CD4-positive, CD25-positive, alpha-beta regulatory T cell (primary cell): ENCODE measurements at places on chromosomes 13 and 19.

GRCh38 chr13:77349365-77349764 is 22.5 kb upstream of the MYCBP2 start:
- no peak for DNase-seq

DNA sequence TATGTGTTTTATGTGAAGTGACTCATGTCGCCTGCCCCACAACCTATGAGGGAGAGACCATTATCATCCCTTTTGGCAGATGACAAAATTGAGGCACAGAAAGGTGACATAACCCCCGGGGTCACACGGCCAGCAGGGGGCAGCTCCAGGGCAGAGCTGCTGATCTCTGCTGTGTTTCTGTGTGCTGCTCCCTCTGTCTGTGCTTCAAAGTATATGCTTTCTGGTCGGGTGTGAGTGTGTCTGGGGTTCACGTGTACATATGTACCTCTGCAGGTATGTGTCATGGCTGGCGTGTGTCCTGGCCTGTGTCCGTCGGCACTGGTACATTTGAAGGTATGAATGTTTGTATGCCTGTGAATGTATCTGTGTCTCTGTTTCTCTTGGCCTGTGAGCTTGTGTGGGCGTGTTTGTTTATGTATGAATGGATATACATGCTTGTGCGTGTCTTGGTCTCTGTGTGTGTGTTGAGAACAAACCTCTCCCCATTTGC is 7.1 kb downstream of the LIPE start:
- DNase-seq = peak; percentile 78

GRCh38 chr19:10104665-10105508 is 1.3 kb upstream of the PPAN start:
- DNase-seq = peak; percentile 96

DNA sequence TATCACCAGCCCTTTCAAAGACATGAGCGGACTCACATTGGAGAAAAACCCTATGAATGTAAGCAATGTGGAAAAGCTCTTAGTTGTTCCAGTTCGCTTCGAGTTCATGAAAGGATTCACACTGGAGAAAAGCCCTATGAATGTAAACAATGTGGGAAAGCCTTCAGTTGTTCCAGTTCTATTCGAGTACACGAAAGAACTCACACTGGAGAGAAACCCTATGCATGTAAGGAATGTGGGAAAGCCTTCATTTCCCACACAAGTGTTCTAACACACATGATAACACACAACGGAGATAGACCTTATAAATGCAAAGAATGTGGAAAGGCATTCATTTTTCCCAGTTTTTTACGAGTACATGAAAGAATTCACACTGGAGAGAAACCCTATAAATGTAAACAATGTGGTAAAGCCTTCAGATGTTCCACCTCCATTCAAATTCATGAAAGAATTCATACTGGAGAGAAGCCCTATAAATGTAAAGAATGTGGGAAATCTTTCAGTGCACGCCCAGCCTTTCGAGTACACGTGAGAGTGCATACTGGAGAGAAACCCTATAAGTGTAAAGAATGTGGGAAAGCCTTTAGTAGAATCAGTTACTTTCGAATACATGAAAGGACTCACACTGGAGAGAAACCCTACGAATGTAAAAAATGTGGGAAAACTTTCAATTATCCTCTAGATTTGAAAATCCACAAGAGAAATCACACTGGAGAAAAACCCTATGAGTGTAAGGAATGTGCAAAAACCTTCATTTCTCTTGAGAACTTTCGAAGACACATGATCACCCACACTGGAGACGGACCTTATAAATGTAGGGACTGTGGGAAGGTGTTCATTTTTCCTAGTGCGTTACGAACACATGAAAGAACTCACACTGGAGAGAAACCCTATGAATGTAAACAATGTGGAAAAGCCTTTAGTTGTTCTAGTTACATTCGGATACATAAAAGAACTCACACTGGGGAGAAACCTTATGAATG is 17.6 kb downstream of the ZNF791 start:
- DNase-seq = no peak

DNA sequence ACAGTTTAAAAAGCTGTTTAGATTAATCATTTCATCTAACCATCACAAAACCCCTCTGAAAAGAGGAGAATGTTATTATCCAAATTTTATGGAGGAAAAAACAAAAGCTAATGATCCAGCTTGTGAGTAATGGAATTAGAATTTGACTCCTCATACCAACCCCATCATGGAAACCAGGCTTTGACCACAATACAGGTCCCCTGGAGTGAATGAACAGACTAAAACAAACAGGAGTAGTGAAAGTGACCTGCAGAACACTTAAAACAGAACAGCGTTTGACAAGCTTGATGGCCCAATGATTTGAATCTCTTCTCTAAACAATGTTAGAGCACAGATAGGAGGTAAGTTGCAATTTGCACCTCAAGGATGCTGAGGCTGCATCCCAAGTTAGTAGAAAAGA is 230.0 kb downstream of the DCT start:
- no peak for DNase-seq

GRCh38 chr13:29324601-29325000 is 270.9 kb downstream of the SLC7A1 start:
- DNase-seq = no peak

DNA sequence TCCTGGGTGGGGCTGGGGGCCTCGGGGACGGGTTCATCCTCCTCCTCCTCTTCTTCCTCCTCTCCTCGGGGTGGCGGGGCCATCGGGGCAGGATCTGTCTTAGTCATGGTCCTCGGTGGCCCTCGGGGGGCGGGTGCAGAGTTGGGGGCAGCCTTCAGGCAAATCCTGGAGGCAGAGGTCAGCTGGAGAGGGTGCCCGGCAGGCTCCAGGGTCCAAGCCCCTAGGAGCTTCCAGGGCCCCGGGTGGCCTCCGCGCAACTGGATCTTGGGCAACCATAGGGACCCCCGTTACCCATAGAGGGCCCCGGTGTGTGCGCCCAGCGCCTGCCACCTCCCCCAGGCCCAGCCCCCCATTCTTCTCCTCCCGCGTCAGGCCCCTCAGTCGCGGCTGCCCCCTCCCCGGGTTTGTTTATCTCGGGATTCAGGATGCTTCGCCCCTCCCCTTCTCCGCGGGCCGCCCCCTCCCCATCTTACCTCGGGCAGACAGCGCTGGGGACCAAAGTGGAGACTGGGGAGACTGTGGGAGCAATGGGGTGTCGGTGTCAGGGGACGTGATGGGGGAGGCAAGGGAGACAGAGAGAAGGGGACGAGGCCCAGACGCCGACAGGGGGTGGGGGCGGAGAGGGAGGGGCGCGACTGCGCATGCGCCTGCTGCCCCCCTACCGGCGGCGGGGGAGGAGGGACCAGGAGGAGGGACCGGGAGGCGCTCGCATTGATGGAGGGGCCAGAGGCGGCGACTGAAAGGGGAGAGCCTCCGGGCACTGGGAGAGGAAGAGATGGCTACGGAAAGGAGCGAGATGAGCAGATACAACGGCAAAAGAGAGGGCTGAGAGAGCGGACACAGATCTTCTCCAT is at the start of gene CLIP3:
Gene CLIP3 (minus strand): TSS at position 623 of the 854 bp plus-strand sequence. CDS start 516 bp downstream, at position 107.
- DNase-seq = peak; percentile 29

- no peak for DNase-seq
Measured at GRCh38 chr19:4030981-4031380, 23.4 kb downstream of the PIAS4 start.

DNA sequence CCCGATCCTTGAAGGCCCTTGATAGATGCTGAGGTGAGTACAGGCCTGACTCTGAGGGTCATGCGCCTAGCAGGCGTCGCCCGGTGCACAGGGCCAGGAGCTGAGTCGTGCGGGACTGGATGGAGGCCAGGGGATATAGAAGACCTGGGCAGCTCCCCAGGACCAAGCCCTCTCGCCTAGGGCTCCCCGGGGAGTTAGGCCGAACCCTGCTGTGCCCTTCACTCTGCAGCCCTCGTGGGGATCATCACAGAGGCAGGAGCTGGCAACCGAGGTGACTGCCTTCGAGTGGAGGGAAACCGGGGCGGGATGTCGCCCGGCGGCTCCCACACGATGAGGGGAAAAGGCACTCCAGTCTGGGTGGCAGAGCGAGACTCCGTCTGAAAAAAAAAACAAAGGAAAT is 11.7 kb downstream of the CSNK1G2 start:
- DNase-seq = no peak

DNA sequence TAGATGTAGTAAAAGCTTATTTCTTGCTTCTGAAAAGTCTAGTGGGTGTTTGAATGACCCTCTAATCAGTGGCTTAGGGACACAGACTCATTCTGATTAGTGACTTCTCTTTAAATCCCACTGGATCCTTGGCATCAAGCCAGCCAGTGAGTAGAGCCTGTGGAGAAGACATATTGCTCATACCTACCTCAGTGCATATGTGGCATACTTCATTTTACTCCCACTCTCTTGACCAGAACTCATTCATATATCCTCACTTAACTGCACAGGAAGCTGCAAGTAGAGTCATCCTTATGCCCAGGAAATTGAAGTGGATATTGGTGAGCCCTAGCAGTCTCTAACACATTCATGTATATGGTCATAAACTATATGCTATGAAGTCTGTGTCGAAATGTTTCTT is 148.3 kb downstream of the PDS5B start:
- DNase-seq = no peak

GRCh38 chr13:89673789-89674311 is 1673.6 kb upstream of the MIR17HG start:
- no peak for DNase-seq

GRCh38 chr19:17475541-17476115 is 5.3 kb downstream of the SLC27A1 start:
- DNase-seq = no peak

DNA sequence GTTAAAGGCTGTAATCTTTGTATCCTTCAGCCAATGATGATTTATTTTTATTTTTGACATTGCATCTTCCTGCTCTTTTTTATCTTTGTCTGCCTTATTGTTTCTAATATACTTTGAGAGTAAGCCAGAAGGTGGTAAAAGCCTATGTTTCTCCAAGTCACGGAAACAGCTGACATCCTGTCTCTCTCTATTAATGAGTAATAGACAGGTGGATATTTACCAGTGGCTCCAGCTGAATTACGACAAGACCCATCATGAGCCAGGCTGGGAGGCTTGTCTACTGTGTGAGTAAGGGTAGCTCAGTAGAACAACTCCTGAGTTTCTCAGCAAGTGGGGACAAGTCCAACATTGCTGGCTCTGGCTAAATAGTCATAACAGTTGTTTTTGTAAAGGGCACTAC is 166.6 kb downstream of the NDFIP2 start:
- no peak for DNase-seq

GRCh38 chr13:20769091-20769490 is 4.7 kb downstream of the EEF1AKMT1 start:
- DNase-seq = no peak

- peak; percentile 36 for DNase-seq
Measured at GRCh38 chr13:40665126-40666044, 1.1 kb downstream of the FOXO1 start.

DNA sequence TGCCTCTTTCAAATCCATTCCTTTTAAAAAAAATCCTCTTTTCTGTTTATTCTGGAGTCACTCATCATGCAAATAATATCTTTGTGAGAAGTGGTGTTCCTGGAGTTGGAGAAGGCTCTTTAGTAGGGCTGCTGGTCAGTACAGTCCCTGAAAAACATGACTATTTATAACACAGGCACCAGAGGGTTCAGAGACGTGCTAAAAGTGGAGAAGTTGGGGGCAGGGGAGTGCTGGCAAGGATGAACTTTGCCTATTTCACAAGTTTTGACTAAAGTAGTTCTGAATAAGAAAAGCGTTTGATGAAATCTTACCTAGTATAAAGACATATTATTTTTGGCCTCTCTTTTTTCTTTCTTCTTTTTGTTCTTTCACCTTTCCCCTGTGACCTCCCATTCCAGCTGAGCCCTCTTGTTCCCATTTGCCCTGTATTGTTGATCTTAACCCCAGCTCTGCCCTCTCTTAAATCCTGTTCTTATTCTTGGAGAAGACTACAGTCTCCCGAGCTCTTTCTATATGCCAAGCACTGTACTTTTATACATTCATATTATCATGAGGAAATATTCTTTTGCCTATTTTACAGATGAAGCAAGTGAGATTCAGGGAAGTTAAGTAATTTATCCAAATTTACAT is 129.1 kb downstream of the TM9SF2 start:
- DNase-seq = no peak

- DNase-seq = no peak
Measured at GRCh38 chr19:30171138-30171635, 201.0 kb upstream of the ZNF536 start.

DNA sequence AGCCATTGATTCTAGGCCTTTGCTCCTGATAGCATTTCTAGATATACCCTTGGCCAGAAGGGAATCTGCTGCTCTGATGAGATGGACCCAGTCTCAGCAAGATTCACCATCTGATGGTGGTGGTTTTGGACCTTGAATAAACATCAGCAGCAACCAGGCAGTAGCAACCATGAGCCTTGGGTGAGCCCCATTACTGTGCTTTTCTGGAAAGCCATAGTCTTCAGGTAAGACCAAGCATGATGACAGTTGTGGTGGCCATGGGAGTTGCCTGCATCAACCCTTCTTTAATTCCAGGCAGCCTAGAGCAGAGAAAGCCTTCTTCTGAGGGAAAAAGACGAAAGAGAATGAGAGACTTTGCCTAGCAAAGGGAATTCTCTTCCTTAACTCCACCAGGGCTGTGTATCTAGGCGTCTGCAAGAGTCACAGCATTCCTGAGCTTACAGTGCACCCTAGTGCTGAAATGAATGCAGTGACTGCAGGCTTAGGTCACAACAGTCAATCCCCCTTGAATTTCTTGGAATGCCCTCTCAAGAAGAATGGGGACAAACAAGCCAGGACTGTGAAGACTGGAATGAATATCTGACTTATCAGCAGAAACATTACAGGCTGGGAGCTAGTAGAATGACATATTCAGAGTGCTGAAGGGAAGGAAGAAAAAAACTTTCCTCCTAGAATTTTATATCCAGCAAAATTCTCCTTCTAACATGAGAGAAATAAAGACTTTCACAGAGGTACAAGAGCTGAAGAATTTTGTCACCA is 942.4 kb upstream of the PCDH20 start:
- DNase-seq = no peak

DNA sequence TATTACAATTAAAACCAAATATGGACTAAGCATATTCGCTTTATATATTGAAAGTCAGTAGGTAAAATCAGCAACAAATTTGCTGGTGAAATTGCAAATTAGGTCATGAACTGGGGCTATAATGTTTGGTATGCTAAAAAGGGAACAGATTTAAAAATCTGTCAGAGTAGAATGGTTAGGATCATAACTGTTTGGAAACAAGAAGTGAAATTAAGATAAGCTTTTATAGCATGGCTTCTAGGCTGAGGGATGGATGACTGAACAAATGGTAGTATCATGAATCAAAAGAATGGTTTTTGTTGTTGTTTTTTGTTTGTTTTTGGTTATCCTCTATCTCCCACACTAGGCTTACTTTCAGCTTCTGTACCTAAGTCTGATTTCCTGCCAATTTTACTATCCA is 1090.4 kb downstream of the PCDH9 start:
- no peak for DNase-seq

DNA sequence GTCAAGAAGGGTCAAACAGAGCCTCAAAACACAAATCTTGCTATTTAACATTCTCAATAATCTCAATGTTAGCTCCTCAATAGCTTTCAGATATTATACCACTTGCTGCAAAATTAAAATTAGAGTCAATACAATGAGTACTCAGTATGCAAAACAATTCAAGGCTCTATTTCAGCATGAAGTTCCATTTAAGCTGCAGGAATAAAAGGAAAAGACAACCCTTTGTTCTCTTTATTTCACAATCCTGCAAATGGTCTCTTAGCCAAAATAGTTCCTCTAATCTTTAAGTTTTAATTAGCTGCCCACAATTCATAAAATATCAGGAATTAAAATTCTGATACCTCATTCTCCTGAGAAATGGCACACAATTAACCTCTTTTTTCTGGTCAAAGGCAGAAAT is 40.5 kb upstream of the DCT start:
- DNase-seq = no peak

- DNase-seq = no peak
Measured at GRCh38 chr19:34645551-34645950, 31.4 kb downstream of the SCGB2B2 start.
